Colonic mucosa (tissue), 4 donors: ENCODE measurements at places on chromosomes 12 and 14. TPM values are rescaled to one million over a fixed set of nuclear protein-coding genes. Genes with fewer than 3 reads are reported as not detected.

Gene CEBPE
- total RNA-seq: not detected

Gene CDC42BPB
- total RNA-seq: 83.8 TPM

DNA sequence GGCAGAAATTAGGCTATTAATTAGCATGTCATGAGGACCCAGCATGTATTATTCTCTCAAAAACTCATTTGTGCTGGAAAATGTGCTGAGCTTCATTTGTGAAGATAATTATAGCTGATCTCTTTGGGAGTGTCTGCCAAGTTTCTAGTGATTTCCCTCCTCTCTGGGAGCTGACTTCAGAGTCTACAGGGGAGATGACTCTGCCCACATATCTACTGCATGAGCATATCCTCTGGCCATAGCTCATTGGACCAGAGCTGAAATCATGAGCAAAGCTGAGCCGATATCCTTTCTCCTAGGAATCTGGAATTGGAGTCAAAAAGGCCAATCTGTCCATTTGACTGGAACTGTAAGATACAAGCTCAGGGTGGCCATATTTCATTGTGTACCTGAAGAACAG is 5.9 kb downstream of the CCDC198 start:
- H3K27ac ChIP-seq: no peak overlapping the region
- H3K27me3 ChIP-seq: no peaks in the 10 kb centered on the region
- H3K4me1 ChIP-seq: no peaks in the 10 kb centered on the region
- H3K36me3 ChIP-seq: no peaks in the 10 kb centered on the region
- DNase-seq: no peak

DNA sequence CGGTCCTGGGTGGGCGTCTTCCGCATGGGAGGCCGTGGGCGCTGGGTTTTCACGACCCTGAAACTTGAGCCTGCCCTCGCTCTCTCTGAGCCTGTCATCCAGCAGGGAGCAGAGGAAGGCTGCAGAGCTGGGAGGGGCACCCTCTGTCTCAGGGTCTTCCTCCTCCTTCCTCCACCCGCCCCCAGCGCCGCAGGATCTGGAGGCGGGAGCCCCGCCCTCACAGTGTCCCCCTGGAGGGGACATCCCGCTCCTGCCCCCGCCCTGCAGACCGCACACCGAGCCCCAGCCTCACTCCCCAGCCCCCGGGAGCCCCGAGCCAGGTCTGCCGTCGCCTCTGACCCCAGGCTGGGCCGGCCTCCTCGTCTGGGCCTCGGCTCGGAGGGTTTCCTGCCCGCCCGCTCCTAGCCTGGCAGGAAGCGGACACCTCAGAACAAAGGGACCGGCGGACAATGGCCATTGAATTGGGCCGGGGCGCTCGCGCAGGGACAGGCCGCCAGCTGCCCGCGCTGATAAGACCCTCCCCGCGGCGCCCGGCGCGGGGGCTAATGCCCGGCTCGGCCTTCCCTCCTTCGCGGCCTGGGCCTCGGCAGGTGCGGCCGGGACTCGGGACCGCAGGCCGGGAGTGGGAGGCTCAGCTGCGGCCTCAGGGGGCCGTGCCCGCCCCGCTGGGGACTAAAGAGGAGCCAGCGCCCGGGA is 15.3 kb upstream of the NUDT14 start:
- no peak for DNase-seq
- no peaks in the 10 kb centered on the region for H3K4me1 ChIP-seq
- H3K27me3 ChIP-seq: peaks cover 42% of the 10 kb centered on the region
- H3K36me3 ChIP-seq: no peaks in the 10 kb centered on the region
- H3K27ac ChIP-seq: no peak overlapping the region

DNA sequence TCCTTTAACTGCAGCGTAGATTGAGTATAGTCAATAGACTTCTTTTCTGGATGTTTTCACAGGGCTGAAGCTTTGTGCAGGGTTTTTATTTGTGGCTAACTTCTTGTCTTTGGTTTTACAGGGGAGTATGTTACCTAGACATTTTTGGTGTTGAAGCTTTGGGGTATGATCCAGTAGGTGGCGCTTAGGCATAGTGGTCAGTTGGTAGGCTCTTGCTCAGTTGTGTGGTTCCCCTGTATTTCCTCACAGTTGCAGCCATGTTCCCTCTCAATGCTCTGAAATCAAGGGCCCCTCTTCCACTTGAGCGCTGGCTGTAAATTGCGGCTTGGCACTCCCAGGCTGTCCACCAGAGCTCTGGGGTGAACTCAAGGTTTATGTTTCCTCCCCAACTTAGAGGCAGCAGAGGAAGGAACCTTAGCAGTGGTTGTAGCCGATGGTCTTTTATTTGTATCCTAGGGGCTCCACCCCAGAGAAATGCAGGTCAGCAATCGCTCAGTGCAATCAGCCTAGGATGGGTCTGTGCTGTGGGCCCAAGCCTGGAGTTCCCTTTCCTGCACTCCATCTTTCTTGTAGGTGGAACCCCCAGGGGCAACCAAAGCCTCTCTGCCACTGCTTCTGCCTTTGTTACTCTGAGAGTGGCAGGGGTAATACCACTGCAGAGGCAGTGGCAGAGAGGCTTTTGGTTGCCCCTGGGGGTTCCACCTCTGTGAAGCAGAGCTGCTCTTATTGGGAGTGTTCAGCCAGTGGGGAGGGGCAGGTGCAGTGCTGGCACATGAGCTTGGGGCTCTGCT is 55.1 kb downstream of the CMAS start:
- H3K4me1 ChIP-seq: no peaks in the 10 kb centered on the region
- no peaks in the 10 kb centered on the region for H3K27me3 ChIP-seq
- no peak overlapping the region for H3K4me3 ChIP-seq
- no peaks in the 10 kb centered on the region for H3K36me3 ChIP-seq
- DNase-seq: peak; percentile 54

DNA sequence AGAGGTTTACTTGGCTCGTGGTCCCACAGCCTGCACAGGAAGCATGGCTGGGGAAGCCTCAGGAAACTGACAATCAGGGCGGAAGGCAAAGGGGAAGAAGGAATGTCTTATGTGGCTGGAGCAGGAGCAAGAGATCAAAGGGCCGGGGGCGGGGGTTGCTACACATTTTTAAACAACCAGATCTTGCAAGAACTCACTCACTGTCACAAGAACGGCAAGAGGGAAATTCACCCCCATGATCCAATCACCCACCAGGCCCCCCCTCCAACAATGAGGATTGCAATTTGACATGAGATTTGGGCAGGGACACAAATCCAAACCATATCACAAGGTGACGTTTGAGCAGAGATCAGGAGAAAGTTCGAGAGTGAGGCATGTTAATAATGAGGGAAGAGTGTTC is 163.7 kb upstream of the RPH3A start:
- no peak for DNase-seq
- no peaks in the 10 kb centered on the region for H3K4me1 ChIP-seq
- no peak overlapping the region for H3K4me3 ChIP-seq
- H3K27ac ChIP-seq: no peak overlapping the region
- H3K27me3 ChIP-seq: no peaks in the 10 kb centered on the region

Gene NRIP2
- total RNA-seq: 0.77 TPM

Gene ASPG
- total RNA-seq: 1.4 TPM

Gene BMAL2
- 7.0 TPM for total RNA-seq

Gene KRT2
- not detected for total RNA-seq

GRCh38 chr14:54188064-54188666 is 208.6 kb upstream of the CDKN3 start:
- H3K4me1 ChIP-seq: no peaks in the 10 kb centered on the region
- no peak for DNase-seq
- no peaks in the 10 kb centered on the region for H3K27me3 ChIP-seq
- H3K4me3 ChIP-seq: no peak overlapping the region
- no peak overlapping the region for H3K27ac ChIP-seq
- H3K36me3 ChIP-seq: no peaks in the 10 kb centered on the region

- H3K36me3 ChIP-seq: no peaks in the 10 kb centered on the region
- H3K4me1 ChIP-seq: no peaks in the 10 kb centered on the region
- no peak overlapping the region for H3K4me3 ChIP-seq
- no peak overlapping the region for H3K27ac ChIP-seq
- no peak for DNase-seq
Observed at GRCh38 chr14:53193193-53193592, 40.1 kb upstream of the DDHD1 start.

DNA sequence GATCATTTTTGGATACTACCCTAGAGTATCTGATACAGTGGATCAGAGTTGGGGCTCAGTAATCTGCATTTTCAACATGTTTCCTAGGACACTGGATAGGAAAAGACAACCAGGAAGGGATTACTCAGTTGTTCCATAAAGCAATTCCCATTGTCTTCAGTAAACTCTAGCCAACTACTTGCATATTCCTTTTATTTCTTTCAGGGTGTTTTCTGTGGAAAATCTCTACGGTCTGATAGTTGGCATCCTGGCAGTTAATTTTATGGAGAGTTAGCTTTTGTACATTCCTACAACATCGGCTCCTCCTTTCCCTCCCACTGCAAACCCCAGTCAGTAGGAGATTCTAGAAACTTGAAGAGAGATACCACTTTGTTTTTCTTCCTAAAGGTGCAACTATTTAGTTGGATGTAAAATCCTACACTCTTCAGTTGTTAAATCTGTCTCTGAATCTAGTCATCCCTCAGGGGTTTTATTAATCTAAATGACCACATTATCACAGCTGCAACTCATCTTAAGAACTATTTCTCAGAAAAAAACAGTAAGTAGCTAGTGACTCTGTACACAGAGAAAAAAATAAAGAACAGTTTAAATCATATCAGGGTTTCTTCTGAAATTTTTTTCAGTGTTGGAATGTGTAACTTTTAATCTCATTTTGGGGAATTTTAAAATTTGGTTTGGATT is 103.9 kb downstream of the PDE3A start:
- H3K36me3 ChIP-seq: no peaks in the 10 kb centered on the region
- no peaks in the 10 kb centered on the region for H3K4me1 ChIP-seq
- DNase-seq: no peak
- no peak overlapping the region for H3K4me3 ChIP-seq

Gene COL2A1
- 1.3 TPM for total RNA-seq

- peaks cover 38% of the 10 kb centered on the region for H3K27me3 ChIP-seq
- H3K4me3 ChIP-seq: no peak overlapping the region
- H3K27ac ChIP-seq: no peak overlapping the region
- H3K36me3 ChIP-seq: no peaks in the 10 kb centered on the region
- no peak for DNase-seq
Observed at GRCh38 chr12:5429741-5430557, 2.0 kb upstream of the NTF3 start.

DNA sequence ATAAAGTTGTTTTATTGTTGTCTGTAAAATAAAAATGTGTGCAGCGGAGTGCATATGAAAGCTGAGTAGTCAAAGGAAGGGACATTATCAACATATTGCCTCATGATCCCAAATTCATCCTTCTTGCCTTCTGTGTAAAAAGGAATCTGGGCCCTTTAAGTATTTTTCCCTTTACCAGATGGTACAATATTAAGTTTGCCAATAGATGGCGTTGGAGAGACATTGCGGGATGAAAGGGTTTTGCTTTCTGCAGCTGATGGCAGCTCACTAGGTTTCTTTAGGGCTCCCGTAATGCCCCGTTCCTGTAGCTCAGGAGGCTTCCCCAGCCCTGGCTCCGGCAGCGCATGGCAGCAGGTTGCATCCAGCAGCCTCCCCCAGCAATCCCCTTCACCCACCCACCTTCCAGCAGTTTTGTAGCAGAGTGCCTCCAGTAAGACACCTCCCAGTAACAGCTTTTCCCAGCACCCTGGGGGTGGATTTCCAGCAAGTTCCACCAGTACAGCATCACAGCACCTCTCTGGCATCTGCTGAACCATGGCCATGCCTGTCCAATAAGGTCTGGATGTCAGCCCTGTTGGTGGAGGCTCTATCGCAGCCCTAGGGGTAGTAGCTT is 354.4 kb downstream of the MED13L start:
- H3K36me3 ChIP-seq: no peaks in the 10 kb centered on the region
- no peak overlapping the region for H3K4me3 ChIP-seq
- no peak overlapping the region for H3K27ac ChIP-seq
- DNase-seq: no peak
- H3K4me1 ChIP-seq: no peaks in the 10 kb centered on the region

GRCh38 chr14:99322731-99323599 is 51.0 kb upstream of the BCL11B start:
- H3K27ac ChIP-seq: no peak overlapping the region
- no peaks in the 10 kb centered on the region for H3K36me3 ChIP-seq
- peaks cover 6% of the 10 kb centered on the region for H3K4me1 ChIP-seq
- no peaks in the 10 kb centered on the region for H3K27me3 ChIP-seq
- no peak for DNase-seq

DNA sequence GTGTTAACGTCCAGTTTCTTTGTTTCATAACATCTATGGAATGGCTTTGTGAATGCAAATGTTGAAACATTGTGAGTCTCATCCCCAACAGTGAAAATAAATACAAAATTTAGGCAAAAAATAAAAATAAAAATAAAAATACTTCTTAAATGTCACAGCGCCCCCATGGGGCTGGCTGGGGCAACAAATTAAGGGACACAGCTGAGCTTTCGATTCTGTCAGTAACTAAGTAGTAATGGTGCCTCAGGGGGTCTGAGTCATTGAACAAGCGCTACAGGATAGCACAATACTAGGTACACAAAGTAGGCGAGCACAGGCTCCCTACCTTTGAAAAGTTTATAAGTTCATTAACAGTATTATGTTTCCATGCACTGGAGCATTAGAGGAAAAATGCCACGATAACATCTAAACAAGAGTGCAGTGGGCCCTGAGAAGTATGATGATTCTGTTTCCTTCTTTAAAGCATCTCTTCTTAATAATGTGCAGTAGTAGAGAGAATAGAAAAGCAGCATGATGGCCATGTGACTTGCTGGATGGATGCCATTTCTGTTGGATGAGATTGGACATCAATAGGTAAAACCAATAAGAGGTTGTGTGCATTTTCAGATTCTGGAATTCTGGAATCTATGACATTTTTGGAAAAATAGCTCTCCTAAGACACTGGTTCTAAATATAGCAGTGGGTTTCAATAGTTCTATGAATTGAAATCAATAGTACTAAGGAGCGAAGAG is 667.2 kb downstream of the DIO2 start:
- no peaks in the 10 kb centered on the region for H3K4me1 ChIP-seq
- no peaks in the 10 kb centered on the region for H3K36me3 ChIP-seq
- H3K4me3 ChIP-seq: no peak overlapping the region
- H3K27me3 ChIP-seq: no peaks in the 10 kb centered on the region
- no peak for DNase-seq
- no peak overlapping the region for H3K27ac ChIP-seq

DNA sequence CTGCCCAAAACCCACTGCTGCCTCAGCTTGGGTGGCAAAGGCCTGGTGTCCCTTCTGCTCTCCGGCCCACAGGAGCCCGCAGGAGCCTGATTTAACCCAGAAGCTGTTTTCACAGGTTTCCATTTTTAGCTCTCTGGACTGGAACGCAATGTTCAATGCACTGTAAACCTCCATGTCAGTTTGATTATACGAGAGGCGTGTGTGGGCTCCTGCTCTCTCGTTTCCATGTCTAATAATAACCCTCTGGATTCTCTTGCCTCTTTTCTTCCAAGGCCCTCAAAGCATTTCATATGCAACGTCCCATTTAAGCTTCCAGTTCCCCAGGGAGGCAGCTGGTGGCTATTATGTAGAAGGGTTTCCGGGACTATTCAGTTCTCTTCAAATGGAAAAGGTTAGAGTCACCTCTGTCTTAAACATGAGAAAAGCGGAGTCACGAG is 161.1 kb downstream of the SUDS3 start:
- no peaks in the 10 kb centered on the region for H3K27me3 ChIP-seq
- no peak for DNase-seq
- H3K4me3 ChIP-seq: no peak overlapping the region

Gene USP5
- total RNA-seq: 82.6 TPM

- peak overlapping the region; percentile 16 for H3K4me3 ChIP-seq
- no peaks in the 10 kb centered on the region for H3K36me3 ChIP-seq
- H3K4me1 ChIP-seq: no peaks in the 10 kb centered on the region
- no peak overlapping the region for H3K27ac ChIP-seq
Observed at GRCh38 chr12:120361506-120362208, 7.3 kb downstream of the MSI1 start.

Gene TCP11L2
- 13.3 TPM for total RNA-seq

Gene TAS2R8
- total RNA-seq: not detected
